Activated CD4-positive, alpha-beta T cell treated with anti-CD3 and anti-CD28 coated beads, Interleukin-2, amount 10 ng/mL, durations not matched to agents 24 days and 14 days (primary cell): ENCODE measurements at places on chromosomes 1 and 21. TPM values are rescaled to one million over a fixed set of nuclear protein-coding genes. Genes with fewer than 3 reads are reported as not detected.

The ACOT7 gene
- 133 and 136 TPM in 2 replicates for total RNA-seq

The RIPK4 gene
- not detected in 2 replicates for total RNA-seq

The GON4L gene
- 63.2 and 64.0 TPM in 2 replicates for total RNA-seq

The CASZ1 gene
- total RNA-seq, result 6.9 and 7.5 TPM in 2 replicates

The CSF1 gene
- total RNA-seq, result 190 and 193 TPM in 2 replicates

The MAP1LC3C gene
- not detected in 2 replicates for total RNA-seq

The KCNT2 gene
- not detected in 2 replicates for total RNA-seq

The ANGPTL3 gene
- not detected in 2 replicates for total RNA-seq

The TTC39A gene
- total RNA-seq, result 0.12 and 0.28 TPM in 2 replicates

The ADAM15 gene
- total RNA-seq, result 79.7 and 84.5 TPM in 2 replicates

The ABCB10 gene
- total RNA-seq, result 46.5 and 49.7 TPM in 2 replicates

The GALNT2 gene
- 68.5 and 72.4 TPM in 2 replicates for total RNA-seq

The PTCH2 gene
- 0.78 and 1.0 TPM in 2 replicates for total RNA-seq
